ENCODE measurements at places on chromosomes 3 and 15.

DNA sequence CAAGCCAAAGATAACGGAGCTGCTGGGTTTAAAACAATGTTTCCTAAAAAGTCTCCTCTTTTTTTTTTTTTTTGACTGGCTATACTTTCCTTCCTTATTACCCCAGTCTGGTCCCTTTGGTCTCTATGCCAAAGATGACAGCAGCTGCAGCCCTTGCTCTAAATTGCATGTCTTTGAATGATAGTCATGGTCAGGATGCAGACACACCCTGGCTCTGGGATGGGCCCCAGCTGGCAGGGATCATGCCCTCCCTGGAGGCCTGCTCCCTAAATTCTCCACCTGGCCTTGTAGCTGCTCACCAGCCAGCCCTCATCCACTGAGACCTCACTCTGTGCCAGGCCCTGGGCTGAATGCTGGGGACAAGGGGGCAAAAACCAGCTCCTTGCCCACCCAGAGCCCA, 95.8 kb downstream of the MESD start:
- no peak for DNase-seq

GRCh38 chr15:56831467-56832005, 86.9 kb upstream of the TCF12 start:
- DNase-seq, result no peak

DNA sequence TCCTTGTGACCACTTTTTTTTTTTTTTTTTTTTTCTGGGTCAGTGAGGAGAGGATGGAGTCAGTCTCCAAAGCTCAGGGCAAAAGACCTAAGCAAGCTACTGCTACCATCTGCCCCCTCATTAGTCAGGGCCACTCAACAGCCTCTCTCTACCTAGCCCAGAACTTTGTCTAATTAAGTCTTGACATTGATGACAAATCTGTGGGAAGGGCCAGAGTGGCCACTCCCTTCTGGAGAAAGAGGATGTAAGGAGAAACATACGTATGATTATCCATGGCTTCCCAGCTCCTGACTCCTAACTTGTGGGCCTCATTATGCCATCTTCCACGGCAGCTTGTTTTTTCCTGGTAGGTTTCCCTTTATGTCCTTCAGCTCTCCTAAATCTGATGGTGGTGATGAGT, 37.9 kb downstream of the NR1I2 start:
- no peak for DNase-seq

DNA sequence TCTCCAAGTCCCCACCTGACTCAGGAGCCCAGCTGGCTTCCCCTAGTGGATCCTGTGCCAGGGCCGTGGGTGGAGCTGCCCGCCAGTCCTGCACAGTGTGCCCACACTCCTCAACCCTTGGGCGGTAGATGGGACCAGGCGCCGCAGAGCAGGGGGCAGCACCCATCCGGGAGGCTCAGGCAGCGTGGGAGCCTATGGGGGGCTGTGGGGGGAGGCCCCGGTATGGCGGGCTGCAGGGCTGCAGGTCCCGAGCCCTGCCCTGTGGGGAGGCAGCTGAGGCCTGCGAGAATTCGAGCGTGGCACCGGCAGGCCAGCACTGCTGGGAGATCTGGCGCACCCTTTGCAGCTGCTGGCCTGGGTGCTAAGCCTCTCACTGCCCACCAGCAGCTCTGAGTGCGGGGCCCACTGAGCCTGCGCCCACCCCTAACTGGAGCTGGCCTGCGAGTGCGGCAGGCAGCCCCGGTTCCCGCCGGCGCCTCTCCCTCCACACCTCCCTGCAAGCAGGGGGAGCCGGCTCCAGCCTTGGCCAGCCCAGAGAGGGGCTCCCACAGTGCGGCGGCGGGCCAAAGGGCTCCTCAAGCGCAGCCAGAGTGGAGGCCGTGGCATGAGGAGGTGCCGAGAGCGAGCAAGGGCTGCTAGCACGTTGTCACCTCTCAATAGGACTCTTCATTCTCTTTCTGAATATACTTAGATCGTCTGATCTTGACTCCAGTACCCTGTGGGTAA, 64.0 kb downstream of the TMEM212 start:
- DNase-seq, result no peak

- DNase-seq, result no peak
Measured at GRCh38 chr15:40958146-40958545, 4.9 kb downstream of the CHAC1 start.

- DNase-seq, result no peak
Measured at GRCh38 chr3:31906182-31906581, 74.9 kb downstream of the OSBPL10 start.

DNA sequence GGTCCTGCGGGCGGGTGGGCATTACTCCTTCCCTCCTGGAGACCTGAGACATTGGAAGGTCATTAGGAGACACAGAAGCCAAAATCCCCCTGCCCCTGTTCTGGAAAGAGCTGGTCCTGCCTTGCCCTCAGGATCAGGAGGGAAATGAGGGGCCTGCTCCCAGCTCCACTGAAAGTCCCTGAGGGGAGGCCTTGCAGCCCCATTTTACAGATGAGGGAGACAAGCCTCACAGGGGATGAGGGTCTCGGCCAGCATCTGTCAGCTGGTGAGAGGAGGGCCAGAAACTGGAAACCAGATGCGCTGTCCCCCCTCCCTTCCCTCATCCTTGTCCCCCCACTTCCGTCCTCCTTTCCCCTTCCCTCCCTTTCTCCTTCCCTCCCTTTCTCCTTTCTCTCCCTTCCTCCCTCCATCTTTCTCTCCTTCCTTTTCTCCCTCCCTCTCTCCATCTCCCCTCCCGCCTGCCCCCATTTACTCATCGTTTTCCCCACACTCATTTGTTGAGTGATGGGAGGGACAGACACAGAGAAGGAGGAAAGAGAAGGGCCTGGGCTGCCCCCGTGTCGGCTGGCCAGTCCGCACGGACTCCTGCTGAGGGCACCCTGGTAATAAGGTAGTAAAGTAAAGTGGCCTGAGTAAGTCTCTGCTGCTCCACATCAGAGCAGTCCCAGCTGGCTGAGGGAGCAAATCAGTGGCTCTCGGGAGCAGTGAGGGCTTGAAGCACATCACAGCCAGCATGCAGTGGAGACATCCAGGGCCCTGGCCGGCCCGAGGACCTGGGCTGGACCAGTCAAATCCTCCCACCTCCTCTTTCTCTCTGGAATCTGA, 112.4 kb upstream of the ALDH1A3 start:
- no peak for DNase-seq

- no peak for DNase-seq
Measured at GRCh38 chr3:159711560-159712333, 276.9 kb upstream of the IL12A start.

- DNase-seq, result no peak
Measured at GRCh38 chr15:90159213-90159612, 41.9 kb upstream of the SEMA4B start.

DNA sequence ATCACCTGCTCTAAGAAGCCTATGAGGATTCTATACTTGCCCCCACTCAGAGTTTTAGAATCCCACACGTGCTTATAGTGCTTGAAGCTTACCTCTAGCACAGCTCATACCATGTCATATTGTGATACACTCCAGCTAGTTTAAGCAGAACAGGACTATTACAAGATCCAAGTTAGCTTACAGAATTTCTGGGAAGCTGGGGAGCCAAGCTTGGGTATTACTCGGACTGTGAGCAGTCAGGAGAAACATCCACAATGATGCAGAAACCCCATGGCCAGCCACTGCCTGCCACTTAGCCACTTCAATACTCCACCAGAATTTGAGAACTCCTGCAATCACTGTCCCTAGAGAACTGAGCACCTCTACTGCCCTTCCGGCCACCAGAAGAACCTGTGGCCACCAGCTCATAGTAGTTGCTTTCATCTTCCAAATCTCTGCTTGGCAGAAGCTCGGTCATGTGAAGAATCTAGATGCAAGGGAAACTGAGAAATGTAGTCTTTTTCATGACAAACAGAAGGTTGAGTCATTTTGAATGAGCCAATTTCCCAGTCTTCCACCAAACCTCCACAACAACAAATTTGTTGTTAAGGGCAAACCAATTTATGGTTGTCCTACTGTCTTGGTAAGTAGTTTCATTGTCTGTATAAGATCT, 27.7 kb upstream of the SSR3 start:
- DNase-seq, result no peak

- DNase-seq, result no peak
Measured at GRCh38 chr3:156888576-156888975, 62.4 kb downstream of the LEKR1 start.

- DNase-seq, result no peak
Measured at GRCh38 chr3:43503067-43503728, 118.6 kb downstream of the ANO10 start.

DNA sequence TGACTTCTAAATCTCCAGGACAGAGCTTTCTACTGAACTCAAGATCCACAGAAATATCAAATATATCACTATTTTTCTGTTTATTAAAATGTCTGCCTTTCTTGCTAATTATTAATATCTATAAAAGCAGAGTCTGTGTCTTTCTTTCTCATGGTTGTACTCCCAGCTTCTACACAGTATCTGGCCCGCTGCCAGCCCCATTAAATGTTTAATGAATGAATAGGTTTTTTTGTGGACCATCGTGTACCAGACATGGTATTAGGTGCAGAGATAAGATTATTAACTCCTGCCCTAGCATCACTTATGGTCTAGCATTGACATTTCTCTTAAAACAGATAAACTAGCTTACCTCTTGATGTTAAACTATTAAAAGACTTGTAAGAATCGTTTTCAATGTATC, 111.4 kb upstream of the RBMS3 start:
- no peak for DNase-seq

DNA sequence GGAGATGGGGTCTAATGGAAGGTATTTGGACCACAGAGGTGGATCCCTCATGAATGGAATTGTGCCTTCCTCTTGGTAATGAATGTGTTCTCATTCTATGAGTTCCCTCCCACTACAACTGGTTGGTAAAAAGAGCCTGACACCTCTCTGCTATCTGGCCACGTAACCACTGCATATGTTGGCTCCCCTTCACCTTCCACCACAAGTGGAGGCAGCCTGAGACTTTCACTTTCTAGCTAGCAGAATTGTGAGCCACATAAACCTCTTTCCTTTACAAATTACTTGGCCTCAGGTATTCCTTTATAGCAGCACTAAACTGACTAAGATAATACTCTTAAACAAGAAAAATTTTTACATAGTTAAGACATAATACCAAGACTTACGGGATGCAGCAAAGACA, 155.3 kb downstream of the NR1I2 start:
- no peak for DNase-seq

DNA sequence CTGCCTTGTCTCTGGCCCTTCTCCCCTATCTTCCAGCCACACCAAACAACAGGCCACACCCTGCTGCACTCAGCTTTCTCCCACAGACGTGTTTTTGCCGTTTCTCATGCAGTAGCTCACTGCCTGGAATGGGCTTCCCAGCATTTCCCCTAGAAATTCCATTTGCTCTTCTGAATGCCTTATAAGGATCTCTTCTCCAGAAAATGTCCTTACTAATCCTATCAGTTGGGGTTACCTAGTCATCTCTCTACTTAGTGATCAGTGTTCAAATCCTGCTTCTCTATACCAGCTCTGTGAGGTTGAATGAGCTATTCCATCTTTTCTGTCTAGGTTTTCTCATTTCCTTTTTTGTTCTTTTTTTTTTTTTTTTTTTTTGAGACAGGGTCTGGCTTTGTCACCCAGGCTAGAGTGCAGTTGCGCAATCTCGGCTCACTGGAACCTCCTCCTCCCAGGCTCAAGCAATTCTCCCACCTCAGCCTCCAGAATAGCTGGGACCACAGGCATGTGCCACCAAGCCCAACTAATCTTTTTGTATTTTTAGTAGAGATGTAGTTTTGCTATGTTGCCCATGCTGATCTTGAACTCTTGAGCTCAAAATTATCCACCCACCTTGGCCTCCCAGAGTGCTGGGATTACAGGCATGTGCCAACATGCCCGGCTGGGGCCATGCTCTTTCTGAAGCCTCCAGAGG, 98.2 kb upstream of the CHD2 start:
- DNase-seq, result no peak

- no peak for DNase-seq
Measured at GRCh38 chr15:39461536-39462130, 119.2 kb upstream of the THBS1 start.

DNA sequence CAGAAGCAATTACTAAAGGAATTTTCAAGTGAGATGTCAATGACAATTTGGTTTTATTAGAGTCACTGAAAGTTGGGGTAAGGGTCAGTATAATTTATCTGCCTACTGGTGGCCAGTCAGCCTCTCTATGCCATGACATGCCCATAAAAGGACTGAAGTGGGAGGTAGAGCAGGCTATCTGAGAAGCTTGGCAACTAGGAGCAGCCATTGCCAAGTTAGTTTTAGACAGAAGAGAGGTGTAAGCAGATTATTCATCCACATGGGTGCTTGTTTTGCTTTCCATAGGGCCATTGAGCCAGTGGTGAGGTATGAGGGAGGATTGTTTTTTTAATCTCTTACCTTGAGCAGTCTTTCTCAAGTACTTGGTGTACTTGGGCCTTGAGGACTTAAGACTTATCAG, 8.1 kb upstream of the RBP1 start:
- DNase-seq, result no peak

GRCh38 chr3:58722561-58722960, 56.0 kb upstream of the FAM3D start:
- DNase-seq, result no peak

GRCh38 chr3:120682095-120682681, at the start of gene HGD:
Gene HGD (minus strand): TSS chr3:120682239. CDS start chr3:120682111, 128 bp downstream.
- DNase-seq, result no peak
